NCI-H2171 treated with DMSO at 0.1 percent for 48 hours (cell line): ENCODE measurements at places on chromosomes 13 and 19.

DNA sequence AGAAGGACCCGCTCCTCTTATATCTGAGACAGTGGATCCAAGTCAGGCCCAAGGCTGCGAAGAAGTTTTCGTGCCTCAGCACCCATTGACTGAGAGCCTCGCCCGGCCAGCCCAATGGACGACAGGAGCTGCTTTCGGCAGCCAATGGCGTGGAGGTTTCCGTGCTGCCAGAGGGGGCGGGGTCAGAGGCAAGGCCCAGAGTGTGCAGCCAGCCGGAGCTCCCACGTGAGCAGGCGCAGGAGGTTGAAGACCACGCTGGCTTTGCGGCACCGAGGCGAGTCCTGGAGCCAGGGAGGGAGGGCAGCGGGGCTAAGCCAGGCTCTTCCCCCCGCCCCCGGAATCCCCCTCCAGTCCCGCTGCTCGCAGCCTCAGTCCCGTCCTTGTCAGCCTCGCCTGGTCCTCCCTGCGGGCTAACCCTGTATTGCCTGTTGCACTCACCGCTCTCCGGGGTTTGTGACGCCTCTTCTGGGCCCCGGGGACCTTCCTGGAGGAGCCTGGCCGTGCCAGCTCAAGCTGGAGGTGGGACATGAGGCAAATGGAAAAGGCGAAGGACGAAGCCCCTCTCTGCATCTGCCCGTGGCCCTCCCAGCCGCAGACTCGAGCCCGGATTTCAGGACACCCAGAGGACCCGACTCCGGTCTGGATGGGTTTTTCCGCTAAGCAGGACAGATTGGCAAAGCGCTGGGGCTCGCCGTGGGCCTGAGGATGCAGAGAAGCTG is 1.5 kb downstream of the IFNL4 start:
- DNase-seq, result no peak

DNA sequence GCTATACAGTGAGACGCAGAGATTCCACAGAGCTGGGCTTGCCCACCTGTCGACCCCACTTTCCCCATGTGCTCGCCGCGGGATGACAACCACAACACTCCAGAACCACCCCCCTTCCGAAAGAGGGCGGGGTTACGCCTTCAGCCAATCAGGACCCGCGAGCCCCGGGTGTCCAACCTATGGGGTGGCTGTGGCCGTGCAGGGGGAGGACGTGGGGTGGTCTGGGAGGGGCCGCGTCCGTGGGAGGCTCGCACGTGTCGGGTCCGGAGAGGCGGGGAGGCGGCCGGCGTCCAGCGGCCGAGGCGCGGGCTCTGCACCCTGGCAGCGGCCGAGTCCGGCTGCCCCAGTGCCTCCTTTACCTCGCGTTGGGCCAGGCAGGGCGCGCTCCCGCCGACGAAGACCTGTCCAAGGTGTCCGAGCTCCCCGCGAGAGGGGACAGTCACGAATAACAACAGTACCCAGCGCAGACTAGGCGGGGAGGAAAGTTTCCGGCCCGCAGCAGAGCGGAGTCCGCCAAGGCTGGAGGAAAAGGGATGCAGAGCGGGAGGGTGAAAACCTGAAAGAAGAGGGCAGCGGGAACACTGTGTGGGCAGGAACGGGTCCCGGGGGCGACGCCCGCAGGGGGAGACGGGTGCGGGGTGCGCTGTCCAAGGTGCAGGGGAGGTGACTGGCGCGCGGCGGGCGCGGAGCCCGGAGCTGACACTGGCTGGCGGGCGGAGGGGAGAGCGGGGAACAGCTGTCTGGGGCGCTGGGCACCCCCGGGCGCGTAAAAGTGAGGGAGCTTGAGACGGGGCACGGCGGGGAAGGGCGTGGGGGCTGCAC is 911 bp downstream of the ENOX1 start:
- DNase-seq, result peak; percentile 75

- DNase-seq, result no peak
Measured at GRCh38 chr13:43663474-43664090, 123.2 kb downstream of the ENOX1 start.

- DNase-seq, result no peak
Measured at GRCh38 chr19:3879656-3880055, 829 bp upstream of the ATCAY start.

GRCh38 chr13:72284791-72285190 is 417.8 kb upstream of the DACH1 start:
- DNase-seq, result no peak

GRCh38 chr19:3183721-3184641 is 1.7 kb upstream of the NCLN start:
- no peak for DNase-seq

DNA sequence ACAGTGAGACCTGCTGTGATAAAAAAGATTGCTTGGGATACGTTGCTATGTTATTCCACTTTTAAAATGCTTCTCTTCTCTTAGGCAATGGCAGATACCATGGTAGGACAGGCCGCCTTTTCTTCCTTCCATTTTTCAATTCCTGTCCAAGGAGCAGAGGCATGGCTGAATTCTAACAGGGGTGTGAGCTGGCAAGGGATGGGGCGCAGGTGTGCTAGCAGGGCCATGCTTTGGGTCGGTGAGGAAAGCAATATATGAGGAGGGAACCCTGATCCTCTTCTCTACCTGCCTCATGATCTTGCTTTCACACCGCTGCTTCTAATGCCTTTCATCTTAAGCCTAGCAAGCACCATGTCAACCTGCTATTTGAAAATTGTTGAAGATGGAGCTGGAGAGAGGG is 225.0 kb downstream of the KATNAL1 start:
- DNase-seq, result no peak

DNA sequence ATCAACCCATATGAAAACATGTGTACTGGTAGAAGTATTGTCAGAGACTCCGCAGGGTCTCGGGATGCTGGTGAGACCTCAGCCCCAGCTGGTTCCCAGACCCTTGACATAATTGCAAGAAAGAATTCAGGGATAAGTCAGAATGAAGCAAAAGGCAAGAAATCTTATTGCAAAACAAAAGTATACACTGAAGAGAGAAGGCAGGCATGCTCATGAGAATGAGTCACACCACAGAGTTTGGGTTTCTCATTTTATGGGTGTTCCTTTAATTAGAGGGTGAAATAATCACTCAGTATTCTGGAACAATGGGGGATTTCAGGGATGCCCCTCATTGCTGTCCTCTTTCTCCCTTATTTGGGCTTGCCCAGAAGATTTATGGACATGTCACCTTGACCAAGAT is 1423.8 kb upstream of the MIR17HG start:
- DNase-seq, result no peak

DNA sequence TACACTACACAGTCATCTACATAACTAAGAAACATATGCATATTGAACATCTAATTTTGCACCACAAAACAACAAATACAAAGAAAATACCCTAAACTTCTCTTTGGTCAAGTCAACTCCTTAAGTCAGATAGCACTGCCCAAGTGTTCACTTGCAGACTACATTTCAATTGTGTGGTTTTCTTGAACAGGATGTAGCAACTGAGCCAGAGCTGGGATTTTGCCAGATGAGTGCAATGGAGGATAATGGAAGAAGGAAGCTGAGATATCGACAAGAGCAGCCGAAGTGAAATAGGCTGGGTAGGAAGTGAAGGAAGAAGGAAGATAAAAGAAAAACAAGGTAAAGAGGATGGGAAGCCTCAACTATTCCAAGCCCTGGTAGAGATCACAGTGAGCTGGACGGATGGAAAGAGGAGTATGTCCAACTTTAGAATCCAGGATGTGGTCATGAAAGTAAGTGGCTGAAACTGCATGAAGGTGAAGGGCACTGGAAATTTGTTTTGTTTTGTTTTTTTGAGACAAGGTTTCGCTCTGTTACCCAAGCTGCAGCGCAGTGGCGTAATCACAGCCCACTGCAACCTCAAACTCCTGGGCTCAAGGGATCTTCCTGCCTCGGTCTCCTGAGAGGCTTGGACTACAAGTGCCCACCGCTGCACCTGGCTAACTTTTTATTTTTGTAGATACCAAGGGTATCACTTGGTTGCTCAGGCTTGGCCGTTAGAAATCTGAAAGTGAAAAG is 15.0 kb downstream of the NUFIP1 start:
- no peak for DNase-seq

- DNase-seq, result peak; percentile 24
Measured at GRCh38 chr13:107964395-107964794, 250.9 kb downstream of the LIG4 start.

DNA sequence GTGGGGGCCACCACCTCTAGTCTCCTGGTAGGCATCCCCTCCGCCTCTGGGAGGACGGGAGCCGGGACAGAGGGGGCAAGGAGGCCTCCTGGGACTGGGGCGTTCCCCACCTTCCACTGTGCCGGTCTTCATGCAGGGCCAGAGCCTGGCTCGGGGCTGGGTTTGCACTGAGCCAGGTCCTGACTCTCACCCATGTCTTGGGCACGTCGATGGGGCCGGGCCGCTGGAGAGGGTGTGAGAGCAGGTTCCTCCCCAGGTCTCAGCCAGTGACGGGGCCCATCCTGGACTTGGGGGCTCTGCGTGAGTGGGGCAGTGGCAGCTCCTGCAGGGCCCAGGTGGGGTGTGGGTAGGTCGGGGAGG is 26.6 kb downstream of the ATP11A start:
- DNase-seq, result no peak

DNA sequence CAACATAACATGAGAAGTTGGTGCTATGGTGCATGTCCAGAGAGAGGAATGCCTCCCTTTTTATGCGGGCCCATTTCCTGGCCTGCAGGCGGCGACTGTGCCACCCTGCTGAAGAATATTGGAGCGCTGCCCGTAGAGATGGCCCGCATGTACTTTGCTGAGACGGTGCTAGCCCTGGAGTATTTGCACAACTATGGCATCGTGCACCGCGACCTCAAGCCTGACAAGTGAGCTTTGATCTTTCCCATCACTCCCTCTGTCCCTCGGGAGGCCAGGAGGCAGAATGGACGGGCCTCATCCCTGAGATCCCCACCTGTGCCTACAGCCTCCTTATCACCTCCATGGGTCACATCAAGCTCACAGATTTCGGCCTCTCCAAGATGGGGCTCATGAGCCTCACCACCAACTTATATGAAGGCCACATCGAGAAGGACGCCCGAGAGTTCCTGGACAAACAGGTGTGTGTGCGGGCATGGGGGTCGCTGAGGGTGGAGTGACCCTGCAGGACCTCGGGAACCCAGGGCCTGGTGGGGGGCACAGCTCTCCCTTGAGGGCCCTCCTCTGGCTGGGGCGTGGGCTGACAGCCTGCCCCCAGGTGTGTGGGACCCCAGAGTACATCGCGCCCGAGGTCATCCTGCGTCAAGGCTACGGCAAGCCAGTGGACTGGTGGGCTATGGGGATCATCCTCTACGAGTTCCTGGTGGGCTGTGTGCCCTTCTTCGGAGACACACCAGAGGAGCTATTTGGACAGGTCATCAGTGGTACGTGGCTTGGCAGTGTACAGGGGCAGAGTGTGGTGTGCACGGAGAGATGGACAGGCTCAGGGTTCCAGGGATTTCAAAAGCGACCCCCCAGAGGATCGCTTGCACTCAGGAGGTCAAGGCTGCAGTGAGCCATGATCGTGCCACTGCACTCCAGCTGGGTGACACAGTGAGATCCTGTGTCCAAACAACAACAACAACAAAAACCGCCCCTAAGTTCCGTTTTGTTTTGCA is 16.2 kb downstream of the DNASE2 start:
- DNase-seq, result no peak

- DNase-seq, result no peak
Measured at GRCh38 chr13:47166336-47166735, 269.5 kb upstream of the HTR2A start.
